ENCODE measurements at places on chromosomes 12 and 14. TPM values are rescaled to one million over a fixed set of nuclear protein-coding genes. Genes with fewer than 3 reads are reported as not detected.

Gene ENO2
- 12.5 TPM for polyA plus RNA-seq

Gene GALNT8
- 3.1 TPM for polyA plus RNA-seq

Gene TC2N
- polyA plus RNA-seq, result 11.1 TPM

Gene RIMBP2
- polyA plus RNA-seq, result 10.7 TPM

Gene GLT1D1
- polyA plus RNA-seq, result 2.2 TPM

Gene GARIN6
- polyA plus RNA-seq, result not detected

Gene PDE3A
- polyA plus RNA-seq, result 25.4 TPM

Gene KRT71
- polyA plus RNA-seq, result not detected

Gene CLEC4D
- 0.55 TPM for polyA plus RNA-seq

Gene ARHGEF25
- polyA plus RNA-seq, result 27.8 TPM

Gene GRIP1
- polyA plus RNA-seq, result 22.2 TPM

Gene LHX5
- not detected for polyA plus RNA-seq

Gene SERPINA3
- polyA plus RNA-seq, result 0.40 TPM

Gene USP44
- polyA plus RNA-seq, result 2.4 TPM

Gene CD27
- polyA plus RNA-seq, result 0.98 TPM

Gene NAV3
- 9.0 TPM for polyA plus RNA-seq

Gene FAM186B
- polyA plus RNA-seq, result 0.67 TPM

Gene GZMB
- 0.79 TPM for polyA plus RNA-seq

Gene ANO4
- polyA plus RNA-seq, result 0.92 TPM

Gene POTEM
- polyA plus RNA-seq, result not detected

Gene FOXN4
- polyA plus RNA-seq, result 1.1 TPM

Gene HOXC6
- 21.8 TPM for polyA plus RNA-seq

Gene NELL2
- 18.4 TPM for polyA plus RNA-seq

Gene LRRK2
- polyA plus RNA-seq, result 38.1 TPM

Gene CALCOCO1
- 124 TPM for polyA plus RNA-seq

Gene GPD1
- 75.1 TPM for polyA plus RNA-seq

Gene OR10AD1
- polyA plus RNA-seq, result 0.10 TPM

Gene SERPINA5
- 13.3 TPM for polyA plus RNA-seq

Gene VWF
- polyA plus RNA-seq, result 9.5 TPM

Gene CIDEB
- 29.4 TPM for polyA plus RNA-seq

Gene STXBP6
- 8.8 TPM for polyA plus RNA-seq

Gene SLC17A8
- 0.32 TPM for polyA plus RNA-seq

Gene MYRFL
- polyA plus RNA-seq, result 1.2 TPM

Gene LMO3
- polyA plus RNA-seq, result 2.6 TPM

Gene PRB2
- polyA plus RNA-seq, result not detected

Gene C1R
- polyA plus RNA-seq, result 50.6 TPM

Gene KRT86
- polyA plus RNA-seq, result not detected

Gene TAS2R7
- not detected for polyA plus RNA-seq

Gene FRS2
- 42.5 TPM for polyA plus RNA-seq

Gene KLRC3
- polyA plus RNA-seq, result 0.47 TPM

Gene FAM90A1
- 2.0 TPM for polyA plus RNA-seq

Gene MYF5
- not detected for polyA plus RNA-seq

Gene SIX4
- polyA plus RNA-seq, result 6.9 TPM

Gene GALNT16
- 3.6 TPM for polyA plus RNA-seq

Gene CD163
- polyA plus RNA-seq, result 10.8 TPM

Gene PZP
- polyA plus RNA-seq, result 0.68 TPM

Gene RBP5
- 65.4 TPM for polyA plus RNA-seq

Gene SLC10A1
- not detected for polyA plus RNA-seq

Gene TEX52
- polyA plus RNA-seq, result 0.35 TPM

Gene SERPINA1
- 101 TPM for polyA plus RNA-seq

Gene RPS6KL1
- 1.6 TPM for polyA plus RNA-seq

Measured in right renal cortex interstitium (tissue), 3 donors.